ENCODE measurements at places on chromosomes 4 and X.

DNA sequence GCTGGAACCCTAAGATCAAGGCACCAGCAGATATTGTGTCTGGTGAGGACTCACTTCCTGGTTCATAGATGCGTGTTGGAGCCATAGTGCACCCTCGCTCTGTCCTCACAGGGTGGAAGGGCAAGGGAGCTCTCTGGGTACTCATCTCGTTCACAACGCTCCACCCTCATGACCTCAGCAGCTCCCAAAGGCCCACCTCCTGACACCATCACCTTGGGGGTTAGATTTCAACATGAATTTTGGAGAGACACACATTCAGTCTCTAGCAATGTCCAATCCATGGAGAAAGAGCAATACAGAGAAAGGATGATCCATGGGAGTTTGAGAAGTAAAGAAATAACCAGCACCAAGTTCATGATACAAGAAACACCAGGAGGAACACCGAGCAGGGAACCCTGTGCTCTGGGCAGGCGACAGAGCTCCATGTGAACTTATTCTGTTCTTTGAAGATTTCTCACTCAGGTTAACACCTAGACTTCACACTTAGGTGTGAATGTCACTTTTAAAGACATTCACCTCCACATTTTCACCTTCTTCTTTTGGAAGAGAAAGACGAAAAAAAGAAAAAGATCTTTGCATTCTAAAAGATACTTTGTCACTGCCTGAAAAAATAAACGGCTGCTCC, 171.8 kb upstream of the FAM9B start:
- no peak for DNase-seq

GRCh38 chr4:187270154-187270553, 546.5 kb upstream of the FAT1 start:
- DNase-seq: no peak

GRCh38 chr4:122851568-122851967, 24.9 kb downstream of the FGF2 start:
- no peak for DNase-seq

DNA sequence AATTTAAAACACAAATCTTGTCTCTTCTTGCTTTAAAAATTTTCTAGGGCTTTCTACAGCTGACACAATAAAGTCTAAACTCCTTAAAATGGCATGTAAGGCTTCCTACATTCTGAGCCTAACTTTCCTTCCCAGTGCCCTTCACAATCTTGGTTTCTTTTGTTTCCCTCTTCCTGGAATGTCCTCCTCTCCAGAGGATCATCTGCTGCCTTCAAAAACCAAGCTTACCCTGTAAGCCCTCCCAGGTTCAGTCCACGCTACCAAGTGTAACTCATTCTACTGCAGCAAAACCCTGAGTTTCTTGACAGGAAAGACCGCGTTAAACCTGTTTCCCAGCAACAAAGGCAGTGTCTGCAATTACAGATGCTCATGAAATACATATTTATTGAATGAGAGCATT, 91.3 kb downstream of the SHISA3 start:
- no peak for DNase-seq

DNA sequence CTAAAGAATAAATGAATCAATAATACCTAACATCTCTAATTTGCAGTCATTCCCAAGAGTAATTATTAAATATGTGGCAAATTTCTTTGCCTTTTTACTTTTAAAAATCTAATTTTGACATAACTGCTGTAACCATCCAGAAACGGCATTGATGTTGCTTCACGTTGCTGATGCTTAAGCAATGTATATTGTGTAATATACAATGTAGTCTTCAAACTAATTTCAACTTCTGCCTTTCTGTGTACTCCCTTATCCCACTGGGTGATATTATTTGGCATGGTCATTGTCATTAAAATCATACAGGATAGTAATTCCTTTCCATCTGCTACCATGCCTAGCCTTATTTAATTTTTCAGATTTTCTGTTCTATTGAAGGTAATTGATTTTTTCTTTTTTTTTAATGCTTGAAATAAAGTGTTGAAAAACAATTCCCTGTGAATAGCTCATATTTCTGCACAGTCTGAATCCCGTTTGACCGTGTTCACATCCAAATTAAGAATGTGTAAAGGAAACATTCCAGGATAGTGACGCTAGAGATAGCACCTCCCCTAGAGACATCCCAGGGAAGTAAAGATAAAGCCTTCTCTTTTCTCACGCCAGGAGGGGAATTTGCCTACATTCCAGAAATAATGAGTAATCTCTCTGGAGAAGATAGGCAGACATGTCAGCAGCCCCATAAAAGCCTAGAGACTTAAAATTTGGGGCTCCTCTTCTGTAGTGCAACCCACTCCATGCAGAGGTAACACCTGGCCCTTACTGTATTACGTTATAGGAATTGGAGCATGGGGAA, 8.6 kb downstream of the FAM200B start:
- peak; percentile 94 for DNase-seq

GRCh38 chrX:21741869-21742701, 15.8 kb downstream of the SMPX start:
- DNase-seq: no peak
